ENCODE measurements at places on chromosomes 13 and 19.

DNA sequence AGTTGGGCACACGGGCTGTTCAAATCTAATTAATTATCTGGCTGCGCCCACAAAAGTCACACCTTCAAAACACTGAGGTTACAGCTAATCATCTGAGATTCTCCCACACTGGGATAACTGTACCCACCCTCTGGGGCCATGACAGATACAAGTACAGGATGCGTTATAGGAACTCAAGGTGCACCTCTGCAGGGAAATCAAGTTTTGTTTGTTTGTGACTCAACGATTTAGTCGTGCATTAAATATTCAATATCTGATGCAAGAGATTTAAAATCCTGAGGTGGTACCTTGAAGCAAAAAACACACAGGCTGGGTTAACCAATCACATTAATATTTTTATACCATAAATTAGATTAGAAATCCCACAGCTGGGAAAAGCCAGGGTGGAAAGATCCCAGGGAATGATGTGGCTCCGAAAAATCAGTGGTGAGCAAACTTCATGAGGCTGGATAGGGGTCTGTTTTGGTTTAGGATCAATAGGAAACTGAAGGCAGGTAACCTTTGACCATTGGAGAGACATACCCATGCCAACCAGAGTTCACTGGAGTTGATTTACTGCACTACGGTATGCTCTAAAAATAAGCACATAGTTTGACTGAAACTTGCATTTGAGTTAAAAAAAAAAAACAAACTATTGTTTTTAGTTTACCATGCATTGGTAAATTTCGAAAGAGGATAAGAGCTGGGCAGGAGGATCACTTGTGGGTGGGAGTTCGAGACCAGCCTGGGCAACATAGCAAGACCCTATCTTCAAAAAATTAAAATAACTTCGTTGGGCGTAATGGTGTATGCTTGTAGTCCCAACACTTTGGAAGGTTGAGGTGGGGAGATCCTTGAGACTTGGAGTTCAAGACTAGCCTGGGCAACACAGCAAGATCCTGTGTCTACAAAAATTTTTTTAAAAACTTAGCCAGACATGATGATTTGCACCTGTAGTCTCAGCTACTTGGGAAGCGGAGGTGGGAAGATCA lies 23.9 kb upstream of the CEBPG start:
- DNase-seq = no peak

- DNase-seq = no peak
Observed at GRCh38 chr13:31007417-31007816, 75.0 kb downstream of the TEX26 start.

DNA sequence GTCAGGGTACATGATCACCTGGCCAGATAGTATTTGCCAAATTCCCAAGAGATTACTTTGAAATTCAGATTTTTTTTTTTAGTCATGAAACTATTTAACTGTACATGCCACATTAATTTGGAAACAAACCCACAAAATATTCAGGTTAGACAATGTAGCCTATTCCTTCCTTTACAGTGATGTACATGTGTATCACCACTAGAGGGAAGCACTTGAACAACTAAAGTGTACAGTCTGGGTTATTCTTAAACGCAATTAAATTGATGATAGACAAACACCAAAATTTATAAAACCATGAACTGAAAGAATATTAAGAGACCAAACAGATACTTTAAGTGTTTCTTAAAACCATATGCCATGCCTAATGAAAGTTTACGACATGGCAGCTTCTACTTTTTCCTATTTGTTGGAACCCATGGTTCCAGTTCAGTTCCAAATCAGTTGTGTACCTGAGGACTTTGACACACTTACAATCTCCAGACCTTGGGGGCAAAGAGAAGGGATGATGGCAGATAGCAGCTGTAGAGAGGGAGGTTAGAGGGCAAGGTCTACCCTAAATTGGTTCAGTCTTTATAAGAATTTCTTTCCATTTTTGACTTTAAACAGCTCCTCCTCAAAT lies 52.8 kb downstream of the TNFSF13B start:
- DNase-seq = no peak

- DNase-seq = no peak
Observed at GRCh38 chr13:51765142-51765515, 38.8 kb downstream of the DHRS12 start.

DNA sequence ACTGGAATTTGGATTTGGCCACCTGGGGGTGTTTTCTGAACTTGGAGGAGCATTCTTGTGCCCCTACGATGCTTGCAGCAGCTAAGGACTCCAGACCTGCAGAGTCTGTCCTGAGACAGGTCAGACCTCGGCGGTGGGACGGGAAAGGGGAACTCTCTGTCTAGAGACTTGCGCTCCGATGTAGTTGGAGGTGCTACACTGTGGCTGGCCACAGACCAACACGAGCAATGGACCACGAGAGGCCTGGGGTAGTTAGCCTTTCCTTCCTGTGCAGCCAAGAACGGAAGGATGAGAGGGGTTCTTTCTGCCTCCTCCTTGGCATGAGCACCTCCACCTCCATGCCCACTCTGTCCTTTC lies 5.9 kb upstream of the GRAMD1A start:
- DNase-seq = no peak

DNA sequence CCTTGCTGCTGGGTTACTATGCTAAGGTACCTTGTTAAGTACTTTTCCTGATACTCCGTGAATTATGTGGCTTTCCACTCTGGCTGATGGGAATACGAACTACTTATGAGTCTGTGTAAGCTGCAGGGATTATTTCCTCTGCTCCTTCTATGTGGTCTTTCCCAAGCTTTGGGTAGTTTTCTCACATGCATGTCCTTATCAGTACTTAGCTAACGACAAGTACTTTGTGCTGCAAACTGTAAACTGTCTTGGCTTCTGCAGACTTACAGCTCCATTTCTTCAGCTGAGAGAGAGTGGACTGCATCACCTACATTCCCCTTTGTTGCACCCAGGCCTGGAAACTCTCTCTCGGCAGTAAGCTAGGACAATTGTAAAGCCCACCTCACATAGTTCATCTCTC lies 76.6 kb downstream of the FGF9 start:
- no peak for DNase-seq

- no peak for DNase-seq
Observed at GRCh38 chr13:73248711-73249580, 190.1 kb downstream of the KLF5 start.

DNA sequence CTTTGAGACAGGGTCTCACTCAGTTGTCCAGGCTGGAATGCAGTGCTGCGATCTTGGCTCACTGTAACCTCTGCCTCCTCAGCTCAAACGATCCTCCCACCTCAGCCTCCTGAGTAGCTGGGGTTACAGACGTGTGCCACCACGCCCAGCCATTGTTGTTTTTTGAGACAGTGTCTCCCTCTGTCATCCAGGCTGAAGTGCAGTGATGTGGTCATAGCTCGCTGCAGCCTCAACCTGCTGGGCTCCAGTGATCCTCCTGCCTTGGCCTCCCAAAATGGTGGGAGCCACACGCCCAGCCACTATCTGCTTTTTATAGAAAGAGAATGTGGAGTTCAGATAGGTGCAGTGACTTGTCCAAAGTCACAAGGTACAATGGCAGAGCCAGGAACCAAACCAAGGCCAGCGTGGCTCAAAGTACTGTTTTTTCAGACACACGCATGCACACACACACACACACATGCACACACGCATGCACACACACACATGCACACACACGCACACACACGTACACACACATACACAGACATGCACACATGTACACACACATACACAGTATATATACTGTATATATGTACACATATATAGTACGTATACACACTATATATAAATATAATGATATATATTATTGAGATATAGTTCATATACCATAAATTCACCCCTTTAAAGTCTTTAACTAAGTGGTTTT lies 6.6 kb downstream of the GADD45B start:
- DNase-seq = no peak

- no peak for DNase-seq
Observed at GRCh38 chr19:3966051-3967017, 4.6 kb downstream of the DAPK3 start.

DNA sequence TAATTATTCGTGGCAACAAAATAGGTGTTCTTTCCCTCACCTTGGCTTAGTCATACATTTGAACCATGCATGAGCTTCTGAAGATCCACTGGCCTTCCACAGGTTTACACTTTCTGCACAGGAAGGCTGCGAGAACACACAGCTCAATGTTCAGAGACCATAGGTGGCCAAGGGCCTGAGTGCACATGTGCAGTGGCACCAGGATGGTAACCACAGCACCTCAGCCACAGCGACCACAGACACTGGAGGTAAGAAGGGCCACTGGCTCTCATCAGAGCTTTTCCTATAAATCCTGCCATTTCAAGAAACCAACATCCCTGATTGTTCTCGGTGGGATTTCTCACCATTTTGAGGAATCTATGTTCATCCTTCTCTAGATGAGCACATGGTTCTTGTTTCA lies 1.6 kb downstream of the DCLK1 start:
- DNase-seq = no peak

GRCh38 chr19:37507167-37507464 lies 377 bp downstream of the ZNF793 start:
- no peak for DNase-seq

DNA sequence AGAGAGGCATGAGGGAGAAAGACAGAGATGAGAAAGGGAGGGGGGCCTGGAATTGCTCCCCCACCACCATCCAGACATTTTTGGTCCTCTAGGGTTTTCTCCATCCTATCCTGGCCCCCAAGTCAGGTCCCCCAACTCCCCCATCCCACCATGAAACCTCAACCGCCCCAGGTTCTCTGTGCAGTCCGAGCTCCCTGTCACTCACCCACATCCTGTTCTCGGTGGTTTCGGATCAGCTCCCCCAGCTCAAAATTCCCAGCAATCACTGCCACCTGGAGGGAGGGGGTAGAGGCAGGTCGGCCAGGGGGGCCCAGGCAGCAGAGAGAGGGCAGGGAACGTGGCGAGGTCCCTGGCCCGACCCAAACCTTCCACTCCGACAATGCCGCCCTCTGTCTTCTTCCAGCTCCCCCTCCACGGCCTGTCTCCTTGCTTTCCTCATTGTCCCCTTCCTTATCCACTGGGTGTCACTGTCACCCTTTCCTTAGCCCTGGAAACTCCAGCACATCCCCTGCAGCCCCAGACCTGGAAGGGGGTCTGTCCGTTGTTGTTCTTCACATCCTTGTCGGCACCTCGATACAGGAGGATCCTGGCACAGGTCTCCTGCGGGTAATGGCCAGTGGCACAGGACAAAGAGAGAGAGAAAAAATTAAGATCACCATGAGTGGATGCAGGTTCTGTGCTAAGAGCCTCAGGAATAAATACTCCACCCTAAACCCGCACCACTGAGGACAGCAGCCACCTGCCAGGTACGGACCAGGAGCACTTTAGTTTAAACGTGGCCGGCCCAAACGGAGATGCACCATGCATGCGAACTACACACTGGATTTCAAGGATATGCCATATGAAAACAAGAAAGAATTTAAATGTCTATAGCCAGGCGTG lies 15.4 kb downstream of the SHANK1 start:
- no peak for DNase-seq

- no peak for DNase-seq
Observed at GRCh38 chr13:84668637-84669036, 786.4 kb upstream of the SLITRK1 start.

GRCh38 chr13:97366172-97366688 lies 67.7 kb upstream of the RAP2A start:
- DNase-seq = no peak

DNA sequence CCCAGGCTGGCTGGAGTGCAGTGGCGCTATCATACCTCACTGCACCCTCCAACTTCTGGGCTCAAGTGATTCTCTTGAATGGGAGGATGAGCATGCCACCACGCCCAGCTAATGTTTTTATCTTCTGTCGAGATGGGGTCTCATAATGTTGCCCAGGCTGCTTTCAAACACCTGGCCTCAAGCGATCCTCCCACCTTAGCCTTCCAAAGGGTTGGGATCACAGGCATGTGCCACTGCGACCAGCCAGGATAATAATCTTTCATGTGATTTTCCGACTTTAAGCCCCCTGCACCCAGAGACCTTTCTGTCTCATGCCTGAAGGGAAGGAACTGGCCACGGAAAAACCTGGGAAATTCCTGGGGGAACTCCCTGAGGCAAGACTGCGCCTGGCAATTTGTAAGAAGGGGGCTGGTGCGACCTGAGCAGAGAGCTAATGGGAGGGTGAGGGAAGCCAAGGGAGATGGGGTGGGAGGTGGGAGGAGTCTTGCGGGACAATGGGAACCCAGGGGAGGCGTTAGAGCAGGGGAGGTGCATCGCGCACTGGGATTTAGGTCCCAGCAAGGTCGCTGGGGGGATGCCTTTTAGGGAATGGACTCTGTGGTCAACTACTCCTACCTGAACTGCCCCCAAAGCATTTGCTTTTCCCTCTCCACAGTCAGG lies 1.2 kb upstream of the CCDC124 start:
- no peak for DNase-seq

- no peak for DNase-seq
Observed at GRCh38 chr13:92805766-92806165, 420.8 kb upstream of the GPC6 start.

DNA sequence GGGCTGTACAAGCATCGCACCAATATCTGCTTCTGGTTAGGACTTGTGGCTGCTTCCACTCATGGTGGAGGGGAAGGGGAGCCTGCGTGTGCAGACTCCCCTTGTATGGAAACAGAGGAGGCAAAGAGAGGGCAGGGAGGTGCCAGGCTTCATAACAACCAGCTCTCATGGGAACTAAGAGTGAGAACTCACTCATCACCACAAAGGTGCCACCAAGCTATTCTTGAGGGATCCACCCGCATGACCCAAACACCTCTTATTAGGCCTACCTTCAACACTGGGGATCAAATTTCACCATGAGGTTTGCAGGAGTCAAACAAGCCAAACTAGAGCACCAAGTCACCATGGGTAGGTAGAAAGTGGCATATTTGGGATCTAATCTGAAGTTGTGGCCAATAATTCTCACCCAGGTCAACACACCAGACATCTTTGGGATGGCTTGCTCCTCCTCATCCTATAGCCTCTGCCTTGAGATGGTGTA lies 46.4 kb downstream of the RUBCNL start:
- DNase-seq = no peak

DNA sequence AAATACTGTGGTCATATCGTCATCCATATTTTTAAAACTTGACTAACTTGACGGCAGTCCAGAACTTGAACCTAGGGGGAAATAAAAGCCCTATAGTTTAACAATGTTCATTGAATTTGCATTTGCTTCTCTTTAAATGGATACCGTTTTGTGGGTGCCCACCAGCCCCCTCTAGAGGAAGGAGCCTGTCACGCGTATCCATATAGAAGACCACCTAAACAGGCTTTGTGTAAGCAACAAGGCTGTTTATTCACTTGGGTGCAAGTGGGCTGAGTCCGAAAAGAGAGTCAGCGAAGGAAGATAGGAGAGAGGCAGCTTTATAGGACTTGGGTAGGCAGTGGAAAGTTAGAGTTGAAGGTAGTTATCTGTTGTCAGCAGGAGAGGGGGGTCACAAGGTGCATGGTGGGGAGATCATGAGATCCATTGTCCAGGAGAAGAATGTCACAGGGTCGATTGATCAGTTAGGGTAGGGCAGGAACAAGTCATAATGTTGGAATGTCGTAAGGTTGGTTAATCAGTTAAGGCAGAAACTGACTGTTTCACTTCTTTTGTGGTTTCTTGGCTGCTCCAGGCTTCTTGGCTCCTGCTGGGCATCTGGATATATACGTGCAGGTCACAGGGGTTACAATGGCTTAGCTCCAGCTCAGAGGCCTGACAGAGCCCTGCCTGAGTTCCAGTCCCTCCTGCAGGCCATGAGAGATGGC lies 42.5 kb upstream of the ANKRD10 start:
- no peak for DNase-seq

- DNase-seq = peak; percentile 12
Observed at GRCh38 chr19:41427647-41428480, 690 bp upstream of the B3GNT8 start.

- no peak for DNase-seq
Observed at GRCh38 chr13:32009362-32009761, 22.2 kb upstream of the FRY start.

GRCh38 chr19:18339723-18340122 lies 675 bp upstream of the PGPEP1 start:
- no peak for DNase-seq

Measured in stimulated activated CD8-positive, alpha-beta memory T cell treated with anti-CD3 and anti-CD28 coated beads, Interleukin-7, amount 100 ng/mL, for 1 hour (primary cell).